MM.1S (cell line): ENCODE measurements at places on chromosomes 4 and X.
A peak's percentile ranks its signal among the peaks of the same experiment; 100 is the strongest.

GRCh38 chr4:123354701-123355100 lies 41.9 kb upstream of the SPRY1 start:
- no peak for DNase-seq

GRCh38 chr4:77629885-77630284 lies 24.3 kb downstream of the CXCL13 start:
- DNase-seq: no peak

GRCh38 chr4:128863312-128864075 lies 54.0 kb downstream of the JADE1 start:
- peak; percentile 53 for DNase-seq

DNA sequence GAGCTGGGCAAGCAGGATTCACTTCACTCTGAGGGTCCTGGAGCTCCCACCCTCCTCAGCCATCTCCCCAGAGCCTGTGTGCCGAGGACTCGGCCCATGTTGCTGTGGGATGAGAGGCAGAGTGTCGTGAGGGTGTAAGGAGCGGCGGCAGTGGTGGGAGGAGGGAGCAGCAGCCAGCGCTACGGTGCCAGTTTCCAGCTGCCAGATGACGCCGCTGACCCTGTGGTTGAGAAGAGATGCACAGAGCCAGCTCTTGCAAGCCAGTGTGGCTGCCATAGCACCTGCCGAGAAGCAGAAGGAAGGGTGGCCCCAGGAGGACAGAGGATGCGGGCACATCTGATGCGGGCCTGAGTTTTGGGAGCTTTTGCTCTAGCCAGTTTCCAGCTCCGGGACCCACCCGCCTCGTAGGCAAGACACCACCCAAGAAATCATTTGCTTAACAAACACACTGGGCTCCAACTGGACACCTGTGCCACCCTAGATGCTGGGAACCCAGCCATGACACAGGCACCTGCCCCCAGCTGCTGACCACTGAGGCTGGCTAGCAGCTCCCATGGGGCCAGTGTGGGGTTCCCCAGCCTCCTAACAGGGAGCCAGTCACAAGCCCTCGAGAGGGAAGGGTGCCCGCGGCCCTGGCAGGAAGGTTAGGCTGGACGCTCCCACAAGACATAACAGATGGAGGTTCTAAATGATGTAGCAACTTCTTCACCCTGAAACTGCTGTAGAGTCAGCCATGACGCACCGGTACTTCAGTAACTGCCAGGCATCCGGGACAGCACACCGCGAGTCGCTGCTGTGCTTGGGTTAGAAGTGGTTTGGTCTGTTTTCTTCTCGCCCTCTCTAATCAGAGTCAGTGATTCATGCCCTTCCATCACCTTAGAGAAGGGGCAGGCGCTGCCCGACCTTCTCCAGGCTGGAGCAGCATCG lies 8.9 kb downstream of the MSANTD1 start:
- no peak for DNase-seq

DNA sequence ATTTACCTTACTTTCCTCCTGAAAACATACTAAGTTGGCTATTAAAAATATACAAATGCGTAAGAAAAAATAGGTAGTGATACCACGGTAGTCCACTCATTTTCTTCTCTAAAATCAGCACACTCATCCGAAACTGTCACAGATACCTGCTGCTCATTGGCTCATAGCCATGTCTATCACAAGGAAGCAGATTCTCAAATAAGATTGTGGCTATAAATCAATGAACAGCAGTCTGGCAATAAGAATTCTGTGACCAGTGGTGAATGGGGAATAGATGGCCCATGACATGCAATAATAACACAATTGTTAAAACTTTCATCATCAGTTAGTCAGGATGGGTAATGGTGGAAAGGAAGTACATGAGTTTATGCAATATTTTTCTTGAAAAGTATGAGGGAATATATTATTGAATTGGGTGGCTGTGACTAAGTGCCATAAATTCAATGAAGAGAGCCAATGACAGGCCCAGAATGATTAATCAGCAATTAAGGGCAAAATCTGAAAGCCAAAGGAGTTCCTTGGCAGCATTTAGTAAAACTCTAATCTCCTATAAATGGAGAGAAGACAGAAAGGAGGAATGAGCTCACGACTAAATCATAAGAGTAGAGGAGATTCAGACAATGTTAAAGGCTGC lies 202.3 kb upstream of the NEIL3 start:
- DNase-seq: no peak

DNA sequence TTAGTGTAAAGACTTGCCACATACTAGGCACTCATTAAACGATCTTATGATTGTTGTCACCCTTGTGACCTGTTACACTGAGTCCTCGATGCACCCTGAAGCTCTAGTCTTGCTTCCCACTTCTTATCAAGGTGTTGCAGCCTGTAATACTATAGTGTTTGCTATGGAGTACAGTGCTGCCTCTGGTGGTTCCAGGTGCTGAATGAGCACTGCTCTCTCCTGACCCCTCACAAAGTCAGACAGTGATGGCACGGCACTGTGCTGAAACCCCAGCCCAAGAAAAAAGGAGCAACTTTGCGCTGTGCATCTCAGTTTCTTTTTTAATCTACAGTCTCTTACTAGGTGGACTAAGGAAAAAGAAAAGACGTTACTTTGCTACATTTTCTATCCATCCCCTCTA lies 106.3 kb downstream of the GC start:
- no peak for DNase-seq

DNA sequence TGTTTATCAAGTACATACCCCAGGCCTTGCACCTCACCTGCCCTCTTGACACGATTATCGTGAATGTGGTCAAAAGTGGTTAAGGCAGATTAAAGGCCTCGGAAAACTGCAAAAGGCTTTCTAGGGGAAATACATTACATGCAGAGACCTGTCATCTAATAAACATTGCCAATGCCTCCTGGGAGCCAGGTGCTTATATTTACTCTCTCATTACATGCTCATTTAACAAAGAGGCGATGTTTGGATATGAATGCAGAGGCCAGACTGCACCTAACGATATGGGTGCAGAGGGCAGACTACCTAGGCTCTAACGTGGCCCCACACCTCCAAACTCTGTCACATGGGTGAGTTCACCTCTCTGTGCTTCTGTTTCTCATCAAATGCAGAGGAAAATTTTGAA lies 14.5 kb downstream of the CRMP1 start:
- DNase-seq: no peak

DNA sequence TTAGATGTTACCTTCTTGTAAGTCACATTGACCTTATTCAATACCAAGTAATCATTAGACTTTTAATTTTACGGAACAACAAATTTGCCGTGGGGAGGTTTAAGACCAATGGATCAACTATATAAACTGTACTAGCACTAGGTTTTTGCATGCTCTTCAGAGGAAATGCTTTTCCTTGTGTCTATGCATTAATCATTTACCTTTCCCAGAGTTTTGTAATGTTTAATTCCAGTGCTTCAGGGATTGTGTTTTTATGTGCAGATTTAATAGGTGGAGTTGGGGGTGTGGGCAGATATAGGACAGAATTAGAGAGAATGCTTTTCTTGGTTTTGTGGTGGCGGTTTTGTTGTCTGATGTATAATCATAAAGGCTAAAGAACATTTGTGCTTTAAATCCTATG lies 76.0 kb upstream of the SMARCA5 start:
- no peak for DNase-seq

GRCh38 chr4:110091434-110092140 lies 106.8 kb downstream of the ELOVL6 start:
- DNase-seq: no peak

DNA sequence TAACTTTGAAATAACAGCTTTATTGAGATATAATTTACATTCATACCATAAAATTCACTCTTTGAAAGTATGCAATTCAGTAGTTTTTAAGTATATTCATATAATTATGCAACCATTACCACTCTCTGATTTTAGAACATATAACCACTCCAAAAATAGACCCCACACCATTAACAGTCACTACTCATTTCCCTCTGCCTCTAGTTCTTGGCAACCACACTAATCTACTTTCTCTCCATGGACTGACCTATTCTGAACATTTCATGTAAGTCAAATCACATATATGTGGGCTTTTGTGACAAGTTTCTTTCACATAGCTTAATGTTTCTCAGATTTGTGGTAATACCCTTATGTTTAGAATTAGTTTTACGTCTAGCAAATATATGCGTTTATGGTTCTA lies 19.5 kb upstream of the GLRA3 start:
- no peak for DNase-seq

GRCh38 chrX:69037786-69038185 lies 127.5 kb downstream of the PJA1 start:
- DNase-seq: no peak

DNA sequence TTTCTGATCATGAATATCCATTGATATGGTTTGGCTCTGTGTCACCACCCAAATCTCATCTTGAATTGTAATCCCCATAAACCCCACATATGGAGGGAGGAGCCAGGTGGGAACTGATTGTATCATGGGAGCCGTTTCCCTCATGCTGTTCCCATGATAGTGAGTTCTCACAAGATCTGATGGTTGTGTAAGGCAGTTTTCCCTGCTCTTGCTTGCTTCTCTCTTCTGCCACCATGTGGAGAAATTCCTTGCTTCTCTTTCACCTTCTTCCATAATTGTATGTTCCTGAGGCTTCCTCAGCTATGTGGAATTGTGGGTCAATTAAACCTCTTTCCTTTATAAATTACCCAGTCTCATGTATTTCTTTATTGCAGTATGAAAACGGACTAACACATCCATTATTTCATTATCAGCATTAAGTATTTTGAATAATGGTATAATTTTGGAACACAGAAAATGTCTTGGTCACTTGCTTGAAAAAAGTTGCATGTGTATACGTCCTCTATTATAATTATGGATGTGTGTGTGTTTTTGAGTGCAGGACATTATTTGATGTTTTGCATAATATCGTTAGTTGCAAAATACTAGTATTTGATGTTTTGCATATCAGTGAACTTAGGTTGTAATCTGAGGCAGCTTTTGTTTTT lies 334.6 kb downstream of the PCDH10 start:
- DNase-seq: no peak

- peak; percentile 66 for DNase-seq
Observed at GRCh38 chrX:48648336-48648751, 35.3 kb upstream of the WAS start.

DNA sequence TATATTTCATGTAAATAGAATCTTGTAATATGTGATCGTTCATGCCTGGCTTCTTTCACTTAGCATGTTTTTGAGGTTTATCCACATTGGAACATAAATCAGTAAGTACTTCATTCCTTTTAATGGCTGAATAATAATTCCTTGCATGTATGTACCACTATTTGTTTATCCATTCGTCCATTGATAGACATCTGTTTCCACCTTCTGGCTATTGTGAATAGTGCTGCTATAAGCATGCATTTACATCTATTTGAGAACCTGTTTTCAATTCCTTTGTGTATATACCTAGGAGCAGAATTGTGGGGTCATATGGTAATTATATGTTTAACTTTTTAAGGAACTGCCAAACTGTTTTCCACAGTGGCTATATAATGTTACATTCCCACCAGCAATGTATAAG lies 356.7 kb upstream of the DIPK2B start:
- no peak for DNase-seq

- DNase-seq: no peak
Observed at GRCh38 chr4:113594231-113594556, 167.3 kb downstream of the CAMK2D start.

DNA sequence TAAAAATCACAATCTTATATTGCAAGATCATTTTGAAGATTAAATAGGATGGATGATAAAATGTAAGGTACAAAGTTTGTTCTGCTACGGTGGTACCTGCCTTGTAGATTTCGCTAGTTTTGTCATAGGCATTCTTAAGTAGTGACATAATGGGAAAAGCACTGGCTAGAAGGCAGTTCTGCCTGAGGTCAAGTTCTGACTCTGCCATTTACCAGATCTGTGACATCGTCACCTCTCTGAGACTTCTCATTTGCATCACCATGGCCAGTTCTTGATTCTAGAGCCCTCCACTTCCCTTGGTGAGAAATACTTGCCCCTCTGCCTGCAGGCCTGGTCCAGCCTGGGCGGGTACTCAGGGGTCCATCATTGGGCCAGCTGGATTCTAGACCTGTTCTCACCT lies 85.2 kb downstream of the HS3ST1 start:
- no peak for DNase-seq

- DNase-seq: no peak
Observed at GRCh38 chr4:111228874-111229273, 606.0 kb upstream of the PITX2 start.

GRCh38 chr4:77092975-77093374 lies 17.2 kb upstream of the CCNI start:
- DNase-seq: peak; percentile 24

- no peak for DNase-seq
Observed at GRCh38 chrX:100643956-100644860, at the start of gene SRPX2. Gene SRPX2, plus strand, starts transcription at chrX:100644199. Its CDS starts 2,124 bp downstream, at chrX:100646323.

DNA sequence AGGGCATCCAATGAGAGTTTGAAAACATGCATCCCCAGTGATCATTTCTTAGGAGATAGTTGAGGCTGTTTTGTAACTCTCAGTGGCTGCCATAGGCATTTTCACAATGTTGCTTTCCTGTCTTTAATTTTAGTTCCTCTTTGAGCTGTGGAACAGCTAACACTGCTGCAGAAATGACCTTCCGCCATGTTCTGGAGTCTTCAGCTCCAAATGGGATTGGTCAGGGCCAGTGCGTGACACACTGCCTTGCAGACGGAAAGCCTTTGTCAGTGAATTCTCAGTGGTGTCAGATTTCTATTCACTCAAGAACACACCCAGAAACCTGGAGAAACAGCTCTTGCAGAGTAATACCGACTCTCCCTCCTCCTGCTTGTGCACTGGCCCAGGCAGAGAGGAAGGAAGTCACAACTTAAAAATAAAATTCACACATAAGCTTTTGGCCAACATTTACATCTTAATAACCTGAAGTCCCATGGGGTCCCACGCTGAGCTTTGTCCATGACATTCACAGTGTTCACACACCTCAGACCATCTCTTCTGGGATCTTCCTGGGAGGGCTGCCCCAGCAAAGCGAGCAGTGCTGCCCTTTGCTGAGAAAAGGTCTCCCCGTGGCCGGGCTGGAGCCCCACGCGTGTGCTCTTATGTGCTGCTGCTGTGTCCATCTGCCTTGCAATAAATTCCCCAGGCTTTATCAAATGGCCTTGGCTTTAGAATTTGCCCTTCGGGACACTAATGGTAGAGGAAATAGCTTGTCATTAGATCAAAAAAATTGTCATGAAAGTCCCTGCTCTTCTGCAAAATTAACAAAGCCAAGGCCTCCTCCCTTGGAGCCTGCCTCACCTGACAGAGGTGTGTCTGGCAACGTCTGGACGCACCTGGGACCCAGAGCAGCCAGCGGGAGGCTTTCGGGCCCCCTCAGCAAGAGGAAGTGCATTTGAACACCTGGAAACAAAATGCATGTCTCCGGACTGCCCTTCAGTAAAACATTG lies 126.8 kb downstream of the IRF2 start:
- peak; percentile 91 for DNase-seq

GRCh38 chr4:3248811-3249661 lies at the start of gene MSANTD1:
Gene MSANTD1, plus strand, starts transcription at chr4:3249159. Its CDS starts 64 bp downstream, at chr4:3249223.
- DNase-seq: no peak

DNA sequence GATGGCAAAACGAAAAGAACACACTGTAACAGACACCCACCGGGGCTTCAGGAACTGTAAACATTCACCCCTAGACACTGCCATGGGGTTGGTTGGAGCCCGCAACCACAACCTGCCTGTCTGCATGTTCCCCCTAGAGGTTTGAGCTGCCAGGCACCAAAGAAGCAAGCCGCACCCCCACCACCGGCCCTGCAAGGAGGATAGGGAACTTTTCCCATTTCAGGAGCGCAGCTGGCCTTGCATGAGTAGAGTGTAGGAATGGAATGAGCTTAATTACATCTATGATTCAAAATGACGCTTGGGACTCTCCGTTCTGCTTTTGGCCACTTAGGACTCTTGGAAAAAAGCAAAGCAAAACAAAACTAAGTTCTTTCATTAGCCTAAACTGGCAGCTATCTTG lies 243.6 kb upstream of the CTSO start:
- no peak for DNase-seq

GRCh38 chr4:118173956-118174725 lies 139.9 kb downstream of the NDST3 start:
- DNase-seq: no peak
